ENCODE measurements at places on chromosomes 5 and 9. TPM values are rescaled to one million over a fixed set of nuclear protein-coding genes. Genes with fewer than 3 reads are reported as not detected.

AOPEP gene
- total RNA-seq = 9.7 TPM

OCLN gene
- total RNA-seq = 3.9 TPM

GRCh38 chr5:19099195-19099594 is 888.8 kb downstream of the CDH18 start:
- DNase-seq = no peak
- H3K36me3 ChIP-seq = no peaks in the 10 kb centered on the region
- H3K4me1 ChIP-seq = no peaks in the 10 kb centered on the region
- no peak overlapping the region for H3K27ac ChIP-seq
- H3K4me3 ChIP-seq = no peak overlapping the region

- H3K27ac ChIP-seq = no peak overlapping the region
- no peak overlapping the region for H3K4me3 ChIP-seq
- peaks cover 7% of the 10 kb centered on the region for H3K36me3 ChIP-seq
- no peak for DNase-seq
- H3K27me3 ChIP-seq = no peaks in the 10 kb centered on the region
- no peaks in the 10 kb centered on the region for H3K4me1 ChIP-seq
Measured at GRCh38 chr9:122080986-122081385, 12.1 kb downstream of the TTLL11 start.

DNA sequence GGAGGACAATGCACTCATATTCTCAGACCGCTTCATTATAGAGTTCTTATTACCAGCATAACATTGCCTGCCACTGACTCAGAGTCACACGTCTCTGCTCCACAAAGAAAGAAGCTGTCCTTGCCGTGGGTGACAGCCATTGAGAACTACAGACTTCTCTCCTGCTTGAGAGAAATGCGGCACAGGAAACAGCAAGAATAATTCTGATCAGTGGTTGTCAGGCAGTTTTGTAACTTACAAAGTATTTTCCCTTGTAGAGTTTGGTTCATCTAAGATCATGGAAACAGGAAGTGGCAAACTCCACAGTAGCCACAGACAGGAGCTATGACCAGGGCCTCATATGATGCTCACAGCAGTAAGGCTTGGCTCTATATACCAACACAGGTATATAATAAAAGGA is 47.0 kb downstream of the KCNV2 start:
- H3K36me3 ChIP-seq = peaks cover 35% of the 10 kb centered on the region
- peak overlapping the region; percentile 6 for H3K4me3 ChIP-seq
- H3K27me3 ChIP-seq = no peaks in the 10 kb centered on the region

LCN15 gene
- not detected for total RNA-seq

GRCh38 chr5:113221294-113222176 is 213.3 kb downstream of the TSSK1B start:
- H3K4me3 ChIP-seq = no peak overlapping the region
- no peaks in the 10 kb centered on the region for H3K4me1 ChIP-seq
- H3K36me3 ChIP-seq = no peaks in the 10 kb centered on the region
- no peak for DNase-seq
